ENCODE measurements at places on chromosomes 5 and 9. TPM values are rescaled to one million over a fixed set of nuclear protein-coding genes. Genes with fewer than 3 reads are reported as not detected.

- DNase-seq, result no peak
Observed at GRCh38 chr9:16535555-16535954, 334.9 kb downstream of the BNC2 start.

DNA sequence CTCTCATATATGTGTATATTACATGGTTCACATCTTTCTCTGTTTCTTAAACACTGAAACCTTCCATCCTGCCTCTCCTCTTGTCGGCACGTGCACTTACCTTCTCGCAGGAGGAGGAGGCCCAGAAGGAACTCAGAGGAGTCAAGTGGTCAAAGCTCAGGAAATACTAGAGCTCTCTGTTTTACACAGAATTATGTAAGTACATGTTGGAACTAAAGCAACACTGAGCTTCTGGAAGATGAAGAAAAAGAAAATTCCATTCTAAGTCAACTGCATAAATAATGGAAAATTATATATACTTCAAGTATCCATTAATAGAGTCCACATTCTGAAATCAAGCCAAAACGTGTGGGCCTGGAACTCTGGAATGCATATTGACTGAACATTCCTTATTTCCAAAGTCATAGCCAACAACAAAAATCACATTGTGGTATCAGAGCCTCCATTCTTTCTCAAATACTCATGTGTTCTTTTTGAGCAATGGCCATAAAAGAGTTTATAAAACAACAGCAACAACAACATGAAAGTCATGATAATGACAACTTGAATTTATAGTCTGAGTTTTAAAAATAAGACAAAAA, 121.5 kb upstream of the RAI14 start:
- DNase-seq, result no peak

- DNase-seq, result no peak
Observed at GRCh38 chr5:74319076-74319475, 321.5 kb downstream of the ENC1 start.

DNA sequence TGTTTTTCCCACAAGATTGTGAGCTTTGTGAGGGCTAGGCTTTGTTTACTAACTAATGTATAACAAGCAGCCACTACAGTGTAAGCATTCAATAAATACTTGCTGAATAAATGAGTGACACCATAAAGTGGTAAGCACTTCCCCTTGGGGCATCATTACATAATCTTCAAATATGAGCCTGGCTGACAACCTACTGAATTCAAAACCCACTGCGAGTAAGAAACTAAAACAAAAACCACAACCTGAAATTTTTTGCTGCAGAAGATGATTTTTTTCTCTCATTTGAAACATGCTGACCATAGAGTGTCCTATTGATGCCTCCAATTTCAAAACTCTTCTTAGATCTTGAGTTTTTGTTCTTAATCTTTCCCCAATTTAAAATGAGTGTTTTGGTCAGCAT, 331.3 kb upstream of the CCNG1 start:
- DNase-seq, result no peak

- no peak for DNase-seq
Observed at GRCh38 chr5:149344151-149344550, 1.1 kb upstream of the GRPEL2 start.

The TMEM174 gene
- not detected for total RNA-seq

Measured in activated naive CD8-positive, alpha-beta T cell treated with anti-CD3 and anti-CD28 coated beads, Interleukin-2, amount 10 ng/mL, durations not matched to agents 7 days and 5 days (primary cell).